MV-4-11 (cell line): ENCODE measurements at places on chromosomes 5 and 9.
A peak's percentile ranks its signal among the peaks of the same experiment; 100 is the strongest.

GRCh38 chr9:5085993-5086392 is 99.4 kb downstream of the INSL6 start:
- DNase-seq, result no peak

GRCh38 chr9:109922617-109923470 is 142.8 kb downstream of the PALM2AKAP2 start:
- no peak for DNase-seq

DNA sequence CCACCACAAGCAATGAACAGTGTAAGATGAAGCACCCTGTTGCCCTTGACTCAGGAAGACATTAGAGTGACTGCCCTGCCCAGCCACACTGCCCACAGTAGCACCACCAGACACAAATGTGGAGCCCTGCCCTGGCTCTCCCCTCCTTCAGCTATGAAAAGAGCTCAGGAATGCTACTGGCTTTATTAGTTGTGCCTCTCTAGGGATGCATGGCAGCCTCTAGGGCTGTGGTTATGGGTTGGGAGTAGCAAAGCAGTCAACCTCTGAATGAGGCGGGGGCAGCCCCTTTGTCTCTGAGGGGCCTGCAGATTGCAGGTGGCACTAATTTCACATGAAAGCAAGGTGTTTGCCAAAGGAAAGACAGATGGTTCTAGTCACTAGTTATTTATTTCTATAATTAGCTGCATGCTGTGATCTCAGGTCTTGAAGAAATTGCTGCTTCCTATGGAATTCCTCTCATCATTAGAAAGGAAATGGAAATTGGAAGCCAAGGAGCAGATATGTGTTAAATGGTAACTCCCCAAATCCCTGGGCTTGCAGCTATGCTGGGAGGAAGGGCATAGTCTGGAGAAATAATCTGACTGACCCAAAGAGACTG is 259.4 kb downstream of the TLR4 start:
- DNase-seq, result no peak

GRCh38 chr9:31983895-31984294 is 400.5 kb upstream of the ACO1 start:
- no peak for DNase-seq

DNA sequence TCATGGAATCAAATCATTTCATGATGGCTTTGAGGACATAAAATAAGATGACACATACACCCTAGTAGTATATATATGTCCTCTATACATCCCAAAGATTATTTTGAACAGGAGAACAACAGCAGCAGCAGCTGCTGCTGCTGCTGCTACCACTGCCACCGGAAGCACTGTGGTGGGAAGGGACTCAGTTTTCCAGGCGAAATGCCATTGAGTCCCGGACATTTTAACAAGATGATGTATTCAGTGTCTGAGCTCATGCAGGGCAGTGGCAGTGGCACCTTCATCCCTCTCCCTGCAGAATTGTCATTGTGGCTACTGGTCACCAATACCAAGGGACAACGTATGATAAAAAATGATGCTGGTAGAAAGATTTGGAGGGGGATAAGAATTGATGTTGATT is 151.3 kb downstream of the CHSY3 start:
- no peak for DNase-seq

DNA sequence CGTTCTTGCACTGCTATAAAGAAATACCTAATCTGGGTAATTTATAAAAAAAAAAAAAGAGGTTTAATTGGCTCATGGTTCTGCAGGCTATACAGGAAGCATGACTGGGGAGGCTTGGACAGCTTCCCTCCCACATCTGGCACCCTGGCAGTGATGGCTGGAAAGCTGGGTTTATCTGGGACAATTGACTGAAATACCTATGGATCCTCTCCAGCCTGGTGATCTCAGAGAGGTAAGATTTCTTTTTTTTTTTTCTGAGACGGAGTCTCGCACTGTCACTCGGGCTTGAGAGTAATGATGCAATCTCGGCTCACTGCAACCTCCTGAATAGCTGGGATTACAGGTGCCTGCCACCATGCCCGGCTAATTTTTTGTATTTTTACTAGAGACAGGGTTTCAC is 22.7 kb upstream of the UGCG start:
- DNase-seq, result no peak

GRCh38 chr5:56565644-56566043 is 249.7 kb upstream of the MAP3K1 start:
- DNase-seq, result peak; percentile 88

GRCh38 chr9:113876151-113876992 is at the start of gene ZNF618:
TSS of gene ZNF618 (plus strand) at chr9:113876309. CDS start at chr9:113876381, 72 bp downstream.
- peak; percentile 25 for DNase-seq

- DNase-seq, result peak; percentile 55
Observed at GRCh38 chr9:14616188-14616982, 76.8 kb downstream of the ZDHHC21 start.

GRCh38 chr5:671459-672328 is 21.5 kb downstream of the TPPP start:
- DNase-seq, result peak; percentile 54

GRCh38 chr5:146342882-146343865 is 4.5 kb downstream of the POU4F3 start:
- DNase-seq, result no peak

GRCh38 chr5:6748142-6748541 is 34.9 kb downstream of the TENT4A start:
- no peak for DNase-seq

DNA sequence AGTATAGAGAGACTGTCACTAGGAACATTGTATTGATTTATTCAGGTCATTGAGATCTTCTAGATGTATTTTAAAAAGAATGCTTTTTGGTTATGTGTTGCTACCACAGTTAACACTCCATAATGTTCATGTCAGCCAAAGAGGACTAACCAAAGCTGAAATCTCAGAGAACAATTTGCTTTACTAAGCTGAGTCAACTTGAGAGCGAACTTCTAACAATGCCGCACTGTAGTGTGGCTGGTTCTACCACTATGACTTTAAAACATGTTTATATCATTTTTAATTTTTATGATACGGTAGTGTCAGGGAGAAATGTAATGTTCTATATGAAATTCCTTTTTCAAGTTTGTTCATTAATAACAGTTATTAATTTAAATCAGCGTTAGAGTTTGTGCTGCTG is 42.1 kb downstream of the GALNT12 start:
- no peak for DNase-seq

GRCh38 chr5:149855366-149855765 is 89.2 kb downstream of the PDE6A start:
- DNase-seq, result no peak

DNA sequence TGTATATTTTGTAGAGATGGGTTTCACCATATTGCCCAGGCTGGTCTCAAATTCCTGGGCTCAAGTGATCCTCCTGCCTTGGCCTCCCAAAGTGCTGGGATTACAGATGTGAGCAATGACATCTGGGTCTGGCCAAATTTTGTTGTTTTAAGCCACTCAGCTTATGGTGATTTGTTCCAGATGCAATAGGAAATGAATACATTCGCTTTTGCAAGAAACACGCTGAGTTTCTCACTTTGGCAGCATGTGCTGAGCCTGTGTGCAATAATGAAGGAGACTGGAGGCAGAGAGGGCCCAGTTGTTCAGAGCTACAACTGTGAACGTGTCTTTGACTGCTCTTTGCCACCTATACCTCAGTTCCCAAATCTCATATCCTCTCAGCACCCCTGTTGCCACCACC is 56.4 kb downstream of the KIF4B start:
- DNase-seq, result no peak

GRCh38 chr9:69895185-69895584 is 74.6 kb downstream of the CFAP95 start:
- no peak for DNase-seq

- no peak for DNase-seq
Observed at GRCh38 chr5:172630986-172631385, 10.1 kb upstream of the NEURL1B start.

GRCh38 chr5:61582205-61582820 is 250.3 kb downstream of the ZSWIM6 start:
- no peak for DNase-seq

- DNase-seq, result peak; percentile 72
Observed at GRCh38 chr5:170100066-170100943, 5.4 kb upstream of the FOXI1 start.

DNA sequence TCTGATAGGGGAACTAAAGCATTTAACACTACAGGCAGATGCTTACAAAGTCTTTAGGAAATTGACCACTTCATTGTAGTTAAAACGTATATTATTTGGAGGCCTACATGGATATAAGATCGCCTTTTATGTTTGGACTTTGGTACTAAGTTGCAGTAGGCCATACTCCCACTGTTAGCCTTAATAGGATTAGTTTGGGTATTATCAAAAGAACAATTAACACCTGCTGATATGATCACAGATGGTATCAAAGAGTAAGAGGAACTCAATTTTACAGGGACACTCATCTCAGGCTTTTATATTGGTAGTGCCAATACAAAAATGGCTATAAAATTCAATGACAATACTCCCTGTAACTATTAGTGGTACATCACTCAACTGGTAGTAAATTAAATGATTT is 1183.0 kb downstream of the MAT2B start:
- DNase-seq, result no peak

GRCh38 chr9:23552876-23553601 is 273.0 kb downstream of the ELAVL2 start:
- no peak for DNase-seq

- peak; percentile 41 for DNase-seq
Observed at GRCh38 chr5:56588636-56589480, 226.5 kb upstream of the MAP3K1 start.

GRCh38 chr9:16873126-16873802 is 2.8 kb upstream of the BNC2 start:
- no peak for DNase-seq

DNA sequence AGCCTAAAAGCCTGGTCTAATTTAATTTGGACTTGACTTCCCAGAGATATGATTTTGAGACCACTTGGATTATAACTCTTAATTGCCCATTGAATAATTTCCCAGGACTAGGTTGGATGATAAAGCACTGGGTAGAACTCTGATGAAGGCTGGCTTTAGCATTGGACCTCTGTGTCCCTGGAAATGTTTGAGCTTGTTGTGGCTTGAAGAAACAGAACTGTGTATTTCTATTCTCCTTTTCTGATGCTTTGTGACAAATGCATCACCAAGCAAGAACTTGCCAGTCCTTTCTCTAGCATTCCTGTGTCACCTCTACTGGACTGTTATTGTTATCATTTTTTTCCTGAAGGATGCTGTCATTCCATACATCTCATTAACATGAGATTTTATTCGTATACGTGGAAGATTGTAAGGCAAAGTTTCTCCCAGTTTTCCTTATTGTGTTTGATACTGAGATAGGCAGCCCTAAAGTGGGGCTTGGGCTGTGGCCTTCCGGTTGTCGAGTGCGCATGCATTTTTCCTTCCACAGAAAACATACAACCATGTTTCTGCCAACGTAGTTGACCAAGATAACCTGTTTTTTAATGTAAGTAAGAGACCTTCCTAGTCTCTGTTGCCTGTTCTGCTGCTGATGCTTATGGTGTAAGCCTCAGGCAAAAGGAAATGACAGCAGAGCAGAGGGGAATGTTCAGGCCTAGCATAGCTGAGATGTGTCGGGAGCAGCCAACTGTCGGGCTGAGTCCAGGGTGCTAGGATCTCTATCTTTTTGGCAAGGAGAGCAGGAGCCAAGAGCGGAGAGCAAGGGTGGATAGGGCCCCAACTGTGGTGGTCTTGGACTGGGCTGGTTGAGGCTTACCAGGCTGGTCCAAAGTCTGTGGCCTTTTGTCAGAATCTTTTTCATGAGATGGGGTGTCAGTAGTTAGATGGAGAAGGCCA is 2.3 kb downstream of the NTRK2 start:
- DNase-seq, result no peak

DNA sequence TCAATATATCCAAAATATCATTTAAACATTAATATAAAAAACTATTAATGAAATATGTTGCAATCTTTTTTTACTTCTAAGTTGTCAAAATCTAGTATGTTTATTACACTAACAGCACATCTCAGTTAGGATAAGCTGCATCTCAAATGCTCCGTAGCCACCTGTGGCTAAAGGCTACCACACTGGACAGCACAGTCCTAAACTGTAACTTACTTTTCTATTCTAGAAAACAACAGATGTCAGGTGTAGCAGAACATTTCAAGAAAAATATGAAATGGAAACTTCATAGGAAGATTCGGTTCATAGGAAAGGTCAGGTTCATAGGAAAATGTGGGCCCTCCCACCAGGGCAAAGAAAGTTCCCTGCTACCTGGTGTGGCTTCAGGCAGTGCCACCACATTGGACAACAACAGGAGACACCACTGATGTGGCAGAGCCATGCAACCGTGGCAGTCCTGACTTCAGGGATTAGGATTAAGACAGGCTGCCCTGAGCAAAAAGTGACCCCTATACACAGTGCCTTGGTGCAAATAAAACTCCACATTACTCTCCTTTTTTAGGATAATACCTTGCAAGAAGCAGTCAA is 197.8 kb upstream of the NR4A3 start:
- no peak for DNase-seq

DNA sequence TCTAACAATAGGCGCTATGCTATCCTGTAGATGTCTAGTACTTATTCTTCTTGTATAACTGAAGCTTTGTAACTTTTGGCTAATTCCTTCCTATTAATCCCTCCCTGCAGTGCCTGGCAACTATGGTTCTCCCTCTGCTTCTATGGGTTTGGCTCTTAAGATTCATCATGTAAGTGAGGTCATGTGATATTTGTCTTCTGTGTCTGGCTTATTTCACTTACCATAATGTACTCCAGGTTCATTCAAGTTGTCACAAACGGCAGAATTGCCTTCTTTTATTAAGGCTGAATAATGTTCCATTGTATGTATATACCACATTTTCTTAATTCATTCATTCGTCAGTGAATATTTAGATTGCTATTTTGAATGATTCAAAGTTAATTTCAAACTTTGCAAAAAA is 149.9 kb upstream of the GAS1 start:
- no peak for DNase-seq

DNA sequence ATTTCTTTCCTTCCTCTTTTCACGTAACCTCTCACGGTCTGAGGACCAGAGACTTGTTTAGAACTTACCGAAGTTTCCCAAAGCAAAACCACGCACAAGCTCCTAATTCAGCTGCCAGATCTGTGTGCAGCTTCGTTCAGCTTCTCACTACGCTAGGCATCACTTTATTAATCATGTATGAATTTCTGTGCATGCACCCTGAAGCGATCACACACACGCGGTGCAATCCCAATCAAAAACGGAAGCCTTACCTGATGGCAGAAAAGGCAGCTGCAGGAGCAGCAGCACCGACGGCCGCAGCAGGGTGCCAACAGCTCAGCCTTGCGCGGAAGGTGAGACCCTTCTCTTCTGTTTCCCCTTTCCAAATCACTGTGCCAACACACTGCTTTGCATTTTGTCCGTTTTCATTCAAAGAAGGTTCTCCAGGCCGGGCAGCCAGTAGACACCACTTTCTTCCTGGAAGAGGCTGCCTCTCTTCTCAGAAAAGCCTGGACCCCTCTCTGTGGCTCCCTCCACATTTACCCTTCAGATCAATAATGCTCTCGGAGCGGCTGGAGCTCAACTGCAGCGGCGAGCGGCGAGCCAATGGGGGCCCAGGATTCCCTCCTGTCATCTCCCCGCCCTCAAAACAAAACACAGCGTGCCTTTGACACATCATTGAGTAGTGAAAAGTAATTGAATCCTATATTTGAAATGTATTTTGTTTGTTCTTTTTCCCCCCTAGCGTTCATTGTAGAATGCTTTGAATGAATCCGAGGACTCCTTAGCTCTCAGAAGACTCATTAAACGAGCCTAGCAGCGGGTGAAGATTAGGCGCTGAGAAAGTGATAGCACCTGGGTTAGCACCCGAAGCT is at the start of gene CDH12:
TSS of gene CDH12 (minus strand) at position 538 of the 854 bp plus-strand sequence.
- DNase-seq, result peak; percentile 0
